ENCODE measurements at places on chromosomes 2 and 18.

GRCh38 chr2:39545957-39546356 lies 108.9 kb upstream of the MAP4K3 start:
- DNase-seq, result no peak

- no peak for DNase-seq
These were observed 399.8 kb downstream of the TXNL1 start for GRCh38 chr18:56238576-56238975.

GRCh38 chr2:135903650-135904049 lies 27.4 kb upstream of the MCM6 start:
- DNase-seq, result no peak

GRCh38 chr2:165582863-165583506 lies 113.5 kb downstream of the CSRNP3 start:
- DNase-seq, result no peak

GRCh38 chr2:229784791-229785190 lies 70.4 kb upstream of the DNER start:
- no peak for DNase-seq

GRCh38 chr2:46066116-46066515 lies 231.1 kb upstream of the EPAS1 start:
- no peak for DNase-seq

- no peak for DNase-seq
These were observed 10.9 kb downstream of the POLI start for GRCh38 chr18:54280220-54280569.
